ENCODE measurements at places on chromosomes 4 and X.
A peak's percentile ranks its signal among the peaks of the same experiment; 100 is the strongest.

- peak; percentile 8 for DNase-seq
These were observed 223.4 kb upstream of the PRPS2 start for GRCh38 chrX:12567857-12568256.

DNA sequence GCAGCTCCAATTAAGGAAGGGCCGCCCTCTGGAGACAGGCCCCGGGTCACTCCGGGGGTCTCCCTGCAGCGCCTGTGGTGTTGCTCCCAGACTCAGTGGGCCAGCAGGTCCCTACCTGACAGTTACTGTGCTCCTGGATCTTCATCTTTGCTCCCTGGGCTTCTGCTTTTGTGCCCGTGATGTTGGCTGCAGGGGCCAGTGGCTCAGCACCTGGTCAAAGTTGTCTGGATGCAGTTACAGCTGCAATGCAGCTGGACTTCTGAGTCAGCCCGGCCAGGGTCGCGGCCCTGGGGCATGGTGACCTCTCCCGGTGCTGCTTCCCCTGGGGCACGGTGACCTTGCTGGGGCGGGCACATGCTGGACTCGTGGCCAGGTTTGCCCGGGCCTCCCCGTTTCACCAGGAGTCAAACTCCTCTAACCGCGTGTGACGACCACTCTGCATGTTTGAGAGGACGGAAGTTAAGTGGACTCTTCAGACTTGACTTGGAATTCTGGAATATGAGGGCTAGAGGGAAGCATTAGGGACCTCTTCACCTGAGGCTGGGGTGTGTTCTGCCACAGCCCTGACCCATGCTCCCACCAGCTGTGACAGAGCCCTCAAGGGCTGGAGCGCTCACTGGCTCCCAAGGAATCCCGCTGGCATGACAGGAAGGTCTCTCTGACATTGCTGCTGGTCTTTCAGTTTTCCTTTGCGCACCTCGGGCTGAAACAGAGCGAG, 3.7 kb downstream of the CTAG2 start:
- DNase-seq: no peak

- no peak for DNase-seq
These were observed 67.0 kb downstream of the DACH2 start for GRCh38 chrX:86215260-86215659.

DNA sequence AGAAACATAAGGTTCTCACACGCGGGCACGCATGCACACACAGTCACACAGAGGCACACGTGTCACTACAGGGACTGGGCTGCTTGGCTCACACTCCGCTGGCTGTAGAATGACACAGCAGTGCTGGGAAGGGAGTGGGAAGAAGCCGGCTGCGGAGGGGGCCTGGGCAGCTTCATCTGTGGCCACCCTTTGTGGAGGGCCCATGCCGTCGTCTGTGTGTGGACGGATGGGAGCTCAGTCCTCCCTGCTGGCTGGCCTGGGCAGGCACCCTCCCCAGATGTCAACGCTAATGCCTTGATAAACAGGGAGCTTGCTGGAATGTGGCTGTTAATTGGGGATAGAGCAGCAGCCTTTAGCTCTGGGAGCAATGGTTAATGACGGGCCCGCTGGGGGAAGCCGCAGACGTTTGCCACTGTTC, 621.1 kb downstream of the BCOR start:
- no peak for DNase-seq

- DNase-seq: no peak
These were observed 103.8 kb downstream of the SHOX start for GRCh38 chrX:734362-734761.

GRCh38 chrX:1595711-1596060, 4.3 kb downstream of the AKAP17A start:
- DNase-seq: no peak

DNA sequence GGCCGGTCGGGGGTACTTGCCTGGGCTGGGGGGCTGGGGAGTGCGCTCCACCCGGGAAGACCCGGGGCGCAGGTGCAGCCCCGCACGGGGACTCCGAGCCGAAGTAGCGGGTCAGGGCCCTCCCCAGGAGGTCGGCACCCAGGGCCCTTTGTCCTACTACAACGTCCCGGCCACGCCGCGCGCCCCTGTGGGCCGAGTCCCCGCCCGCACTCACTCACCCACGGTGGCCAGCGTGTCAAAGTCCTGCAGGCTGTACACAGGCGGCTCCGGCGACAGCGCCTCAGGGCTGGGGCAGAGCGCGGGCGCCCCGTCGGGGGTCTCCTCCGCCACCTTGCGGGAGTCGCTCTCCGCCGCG, 602 bp downstream of the PRKX start:
- no peak for DNase-seq

DNA sequence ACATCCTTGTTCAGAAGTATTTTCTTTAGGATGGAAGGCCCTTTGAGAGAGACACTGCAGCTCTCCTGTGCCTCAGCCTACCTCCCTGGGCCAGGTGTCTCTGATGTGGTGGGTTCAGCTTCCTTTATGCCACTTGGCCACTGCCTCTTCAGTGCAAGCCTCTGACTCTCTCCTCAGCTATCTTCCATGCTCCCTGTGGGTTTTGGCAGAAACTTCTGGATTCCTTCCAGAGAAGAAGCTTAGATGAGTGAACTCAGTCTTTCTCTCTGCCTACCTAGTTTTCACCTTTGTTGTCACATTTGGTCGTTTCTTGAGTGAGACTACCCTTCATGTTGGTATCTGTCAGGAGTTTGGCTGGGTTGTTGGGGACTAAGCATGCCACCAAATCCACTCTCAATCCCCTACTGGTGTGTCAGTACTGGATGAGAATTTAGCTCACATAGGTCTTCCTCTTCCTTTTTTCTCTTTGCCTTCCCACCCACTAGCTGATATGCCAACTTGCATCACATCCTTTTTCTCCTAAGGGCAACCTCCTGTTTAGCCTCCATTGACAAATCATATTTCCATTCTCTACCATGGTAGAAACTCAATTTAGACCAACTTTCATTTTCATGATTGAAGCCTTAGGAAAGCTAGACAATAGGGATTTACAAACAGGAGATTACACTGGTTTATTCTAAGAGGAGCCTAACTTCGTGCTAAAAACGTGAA, 32.0 kb downstream of the IL15 start:
- DNase-seq: no peak

DNA sequence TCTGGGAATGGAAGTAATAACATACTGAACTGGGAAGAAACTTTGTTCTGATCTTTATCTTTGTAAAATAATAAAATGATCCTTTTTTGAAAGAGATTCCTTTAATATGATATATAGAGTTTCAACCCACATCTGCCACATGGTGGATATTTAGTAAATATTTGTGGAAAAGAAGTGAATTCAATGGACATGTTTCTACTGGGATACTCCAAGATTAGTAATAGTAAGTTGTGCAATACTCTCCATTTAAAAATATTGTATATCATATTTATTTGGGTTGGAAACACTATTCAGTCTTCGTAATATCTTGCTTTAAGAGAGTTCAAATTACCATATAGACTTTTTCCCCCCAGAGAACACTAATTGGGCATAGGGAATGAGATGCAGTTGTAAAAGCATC, 17.8 kb upstream of the ARSJ start:
- DNase-seq: no peak

DNA sequence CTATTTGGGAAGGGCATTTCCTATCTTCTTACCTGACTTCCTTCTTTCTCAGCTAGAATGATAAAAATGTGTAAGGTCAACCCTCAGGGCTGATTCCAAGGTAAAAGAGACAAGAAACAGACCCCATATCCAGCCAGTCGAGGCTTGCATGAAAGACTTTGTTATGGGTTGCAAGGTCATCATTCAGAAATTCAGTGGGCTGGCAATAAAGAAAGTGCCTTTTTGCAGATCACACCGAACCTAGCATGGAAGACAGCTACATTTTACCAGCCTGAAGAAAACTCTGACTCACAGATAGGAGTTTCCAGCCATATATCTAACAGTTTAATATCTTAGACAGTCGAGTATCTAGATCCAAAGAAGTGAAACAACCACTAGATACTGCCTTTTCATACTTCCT, 87.4 kb downstream of the PDGFC start:
- DNase-seq: no peak

GRCh38 chr4:43103048-43103447, 210.5 kb downstream of the GRXCR1 start:
- DNase-seq: no peak

- peak; percentile 52 for DNase-seq
These were observed 185.7 kb upstream of the TBL1X start for GRCh38 chrX:9279234-9279544.

DNA sequence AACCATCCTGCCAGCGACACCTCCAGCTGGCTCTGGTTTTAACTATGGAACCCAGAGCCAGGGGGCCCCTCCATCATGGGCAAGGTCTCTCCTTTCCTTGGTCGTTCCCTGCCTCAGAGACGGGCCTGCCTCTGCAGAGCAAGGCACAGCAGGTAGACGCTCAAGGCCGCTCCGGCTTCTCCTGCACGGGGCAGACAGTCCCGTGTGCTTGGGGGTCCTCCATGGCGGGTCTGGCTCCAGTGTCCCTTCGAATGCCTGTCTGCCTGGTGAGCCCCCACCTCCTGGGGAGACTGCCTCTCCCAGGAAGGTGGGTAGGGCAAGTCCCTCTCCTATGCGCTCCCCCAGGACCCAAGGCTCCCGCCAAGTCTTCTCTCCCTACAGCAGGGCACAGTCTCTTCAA, 71.5 kb downstream of the ACOX3 start:
- no peak for DNase-seq

DNA sequence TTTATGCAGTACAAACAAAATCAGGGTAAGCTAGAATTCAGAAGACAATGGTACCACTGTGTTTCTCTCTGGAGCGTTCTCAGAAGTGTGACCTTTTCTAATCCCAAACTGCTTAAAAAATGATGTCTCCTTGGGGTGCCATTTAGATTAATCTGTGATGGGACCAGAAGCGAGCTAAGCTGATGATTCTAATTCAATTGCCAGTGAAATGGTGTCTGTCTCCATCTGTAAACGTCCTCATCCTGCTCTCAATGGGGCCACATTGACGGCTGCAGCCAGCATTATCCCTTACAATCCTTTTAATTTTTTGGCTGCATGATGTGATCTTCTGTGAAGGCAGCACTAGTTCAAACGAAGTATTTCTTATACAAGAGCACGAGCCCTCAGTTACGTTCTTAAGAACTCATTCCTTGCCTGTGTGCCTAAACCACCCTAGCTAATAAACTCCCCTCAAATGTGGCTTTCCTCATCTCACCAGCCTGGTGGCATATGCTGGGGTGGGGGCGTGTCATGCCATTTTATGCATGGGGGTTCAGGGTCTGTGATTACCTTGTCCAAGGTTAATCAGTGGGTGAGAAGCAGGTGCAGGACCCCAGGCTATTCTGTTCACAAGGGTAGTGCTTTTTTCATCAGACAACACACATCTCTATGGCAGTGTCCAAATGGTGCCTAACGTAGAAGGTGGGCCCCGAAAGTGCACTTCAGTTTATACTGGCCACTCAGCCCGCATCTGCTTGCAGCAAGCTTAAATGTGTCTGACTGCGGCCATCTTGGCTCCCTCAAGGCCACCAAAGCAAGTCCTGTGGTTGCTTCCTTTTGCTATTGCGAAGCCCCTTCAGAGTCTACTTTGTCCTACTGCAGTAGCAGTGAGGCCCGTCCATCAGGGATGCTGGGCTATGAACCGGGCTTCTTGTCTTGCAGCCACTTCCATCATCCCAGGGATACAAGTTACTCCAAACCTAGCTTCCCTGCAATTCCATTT, 45.7 kb upstream of the SLC2A9 start:
- no peak for DNase-seq

GRCh38 chr4:182643801-182644682, 273.1 kb downstream of the DCTD start:
- DNase-seq: peak; percentile 19

- DNase-seq: no peak
These were observed 3.0 kb downstream of the ZIC3 start for GRCh38 chrX:137568741-137569469.

- DNase-seq: no peak
These were observed 115.1 kb downstream of the CPEB2 start for GRCh38 chr4:15117270-15117946.

DNA sequence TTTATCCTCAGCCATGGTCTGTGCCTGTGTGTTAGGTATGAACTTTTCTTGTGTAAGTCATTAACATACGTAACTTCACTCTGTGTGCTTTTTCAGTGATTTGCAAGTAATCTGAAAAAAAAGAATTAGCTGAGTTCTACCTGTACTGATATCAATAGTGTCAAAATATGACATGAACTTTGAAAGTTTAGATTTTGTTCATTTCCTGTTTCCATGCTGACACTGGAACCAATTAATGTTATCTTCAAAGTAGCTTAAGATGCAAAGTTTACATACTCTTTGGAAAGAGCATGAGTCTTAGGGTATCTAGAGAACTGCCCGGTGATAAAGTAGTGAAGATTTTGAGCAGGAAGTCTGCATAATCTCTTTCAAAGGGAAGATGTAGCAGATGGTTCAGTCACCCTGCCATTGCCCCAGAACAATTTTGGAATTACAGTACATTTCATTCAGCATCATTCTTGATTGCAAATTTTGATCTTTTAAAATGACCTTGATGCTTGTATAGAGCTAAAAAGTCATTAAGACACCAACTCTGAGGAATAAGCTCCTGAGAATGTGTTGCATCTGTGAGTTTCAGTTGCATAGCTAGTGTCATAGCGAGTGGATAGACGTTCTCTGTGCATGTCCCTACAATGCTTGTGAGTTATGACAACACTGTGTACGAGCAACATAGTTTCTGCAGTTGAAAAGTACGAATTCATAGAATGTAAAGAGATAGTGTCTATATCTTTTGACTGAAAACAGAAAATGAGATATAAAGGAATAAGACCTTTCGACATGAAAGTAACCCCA, 130.5 kb downstream of the PTTG2 start:
- DNase-seq: peak; percentile 86

- DNase-seq: no peak
These were observed 317.3 kb upstream of the F9 start for GRCh38 chrX:139213241-139213709.

DNA sequence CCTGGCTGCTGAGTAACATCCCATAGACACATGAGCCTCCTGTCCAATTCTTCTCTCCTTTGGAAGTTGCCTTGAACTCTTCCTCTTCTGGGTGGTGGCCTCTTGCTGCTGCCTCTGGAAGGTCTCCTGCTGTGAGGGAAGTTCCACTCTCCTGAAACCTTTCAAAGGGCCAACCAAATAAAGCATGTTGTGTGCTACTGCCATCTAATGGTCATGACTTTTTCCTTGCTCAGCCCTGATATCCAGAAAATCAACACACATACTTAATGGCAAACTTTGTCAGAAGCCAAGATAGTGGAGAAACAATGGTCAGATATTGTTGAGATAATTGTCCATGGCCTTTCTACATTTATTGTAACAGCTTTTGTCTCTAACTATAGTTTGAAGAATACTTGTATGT, 19.1 kb upstream of the ZXDA start:
- no peak for DNase-seq

DNA sequence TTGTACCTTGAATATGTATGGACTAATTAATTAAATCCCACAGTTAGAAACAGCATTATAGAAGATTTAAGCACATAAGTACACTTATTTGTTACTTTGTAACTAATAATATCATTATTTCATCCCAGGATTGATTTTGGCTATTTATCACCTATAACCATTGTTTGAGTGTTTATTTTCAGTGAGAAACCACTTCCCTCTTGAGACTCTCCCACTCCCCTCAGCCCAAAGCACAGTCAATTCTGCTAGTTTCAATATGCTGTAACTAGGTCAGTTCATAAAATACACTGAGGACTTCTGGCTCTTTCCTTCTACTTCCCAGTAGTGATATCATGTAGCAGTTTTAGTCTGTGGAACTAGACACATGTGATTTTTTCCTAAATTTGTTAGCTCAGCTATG, 16.3 kb downstream of the OFD1 start:
- DNase-seq: no peak

- DNase-seq: peak; percentile 24
These were observed 4.1 kb downstream of the PRIMPOL start for GRCh38 chr4:184653650-184654049.

GRCh38 chr4:128517096-128517738, 229.6 kb upstream of the PGRMC2 start:
- DNase-seq: peak; percentile 71

GRCh38 chr4:52968691-52969090, 106.6 kb downstream of the RASL11B start:
- no peak for DNase-seq
